Stimulated activated CD8-positive, alpha-beta memory T cell treated with anti-CD3 and anti-CD28 coated beads, Interleukin-7, amount 100 ng/mL, for 1 hour (primary cell): ENCODE measurements at places on chromosomes 1 and 21.

DNA sequence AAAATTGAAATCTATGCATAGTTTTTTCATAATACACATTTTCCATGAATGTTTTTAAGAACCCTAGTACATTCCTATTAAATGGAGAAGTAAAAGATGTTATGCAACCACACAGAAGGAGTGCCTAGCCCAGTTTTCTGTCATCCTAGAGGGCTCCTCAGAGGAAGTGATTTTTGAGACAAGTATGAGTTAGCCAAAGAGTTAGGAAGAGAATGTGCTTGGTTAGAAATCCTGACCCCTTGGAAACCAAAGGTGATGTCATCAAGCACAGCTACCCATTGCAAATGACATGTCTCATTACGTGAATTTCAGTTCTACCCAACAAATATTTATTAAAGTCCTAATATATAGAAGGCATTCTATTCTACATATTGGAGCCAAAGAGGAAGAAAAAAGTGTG, 88.9 kb upstream of the TNFSF4 start:
- DNase-seq: no peak

DNA sequence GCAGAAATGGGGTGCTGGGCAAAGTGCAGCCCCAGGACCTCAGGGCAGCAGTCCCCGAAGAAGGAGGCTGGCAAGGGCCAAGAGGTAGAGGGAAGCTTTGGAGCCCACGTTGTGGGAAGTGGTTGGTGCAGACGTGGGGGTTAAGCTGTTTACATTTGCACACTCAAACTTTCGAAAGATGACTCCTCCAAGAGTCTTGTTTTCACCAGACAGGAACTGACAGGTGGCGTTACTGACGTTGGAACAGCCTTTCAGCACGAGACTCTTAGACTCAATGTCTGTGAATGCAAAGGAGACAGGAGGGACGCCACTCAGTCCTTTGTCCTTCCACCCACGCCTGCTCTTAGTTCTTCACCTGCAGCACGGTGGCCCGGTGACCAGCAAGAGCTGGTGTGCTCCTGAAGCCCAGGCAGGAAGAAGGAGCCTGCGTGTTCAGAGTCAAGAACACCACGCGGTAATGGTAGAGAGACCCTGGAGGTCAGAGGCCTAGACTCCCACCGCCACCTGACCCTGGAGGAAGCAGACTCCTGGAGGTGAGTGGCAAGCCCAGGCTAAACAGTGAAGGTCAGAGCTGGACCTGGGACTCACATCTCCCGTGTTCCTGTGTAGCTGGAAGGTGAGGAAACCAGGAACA, 15.9 kb downstream of the LYPD8 start:
- DNase-seq: no peak

DNA sequence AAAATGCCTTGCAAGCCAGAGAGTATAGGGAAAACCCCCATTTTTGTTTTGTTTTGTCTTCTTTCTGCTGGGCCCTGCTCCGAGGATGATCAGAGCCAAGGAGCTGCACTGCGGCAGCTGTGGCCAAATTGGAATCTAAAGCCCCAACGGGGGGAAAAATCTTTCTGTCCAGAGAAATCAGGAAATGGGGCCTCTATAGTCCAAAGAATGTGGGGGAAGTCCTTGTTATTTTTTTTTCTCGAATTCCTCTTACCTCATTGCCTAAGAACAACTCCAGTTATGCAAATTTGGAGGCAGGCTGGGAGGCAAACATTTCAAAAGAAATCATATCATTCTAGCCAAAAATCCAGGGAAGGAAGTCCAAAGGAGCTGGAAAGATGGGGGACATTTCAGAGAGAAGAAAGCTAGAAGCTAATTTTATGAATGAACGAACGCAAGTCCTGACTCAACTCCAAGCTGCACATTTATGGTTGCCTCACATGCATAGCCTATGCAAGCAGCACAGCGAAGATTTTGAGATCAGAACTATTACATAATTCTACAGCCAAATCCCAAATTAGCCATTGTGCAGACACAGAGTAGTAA, 263.2 kb downstream of the KCTD3 start:
- no peak for DNase-seq

DNA sequence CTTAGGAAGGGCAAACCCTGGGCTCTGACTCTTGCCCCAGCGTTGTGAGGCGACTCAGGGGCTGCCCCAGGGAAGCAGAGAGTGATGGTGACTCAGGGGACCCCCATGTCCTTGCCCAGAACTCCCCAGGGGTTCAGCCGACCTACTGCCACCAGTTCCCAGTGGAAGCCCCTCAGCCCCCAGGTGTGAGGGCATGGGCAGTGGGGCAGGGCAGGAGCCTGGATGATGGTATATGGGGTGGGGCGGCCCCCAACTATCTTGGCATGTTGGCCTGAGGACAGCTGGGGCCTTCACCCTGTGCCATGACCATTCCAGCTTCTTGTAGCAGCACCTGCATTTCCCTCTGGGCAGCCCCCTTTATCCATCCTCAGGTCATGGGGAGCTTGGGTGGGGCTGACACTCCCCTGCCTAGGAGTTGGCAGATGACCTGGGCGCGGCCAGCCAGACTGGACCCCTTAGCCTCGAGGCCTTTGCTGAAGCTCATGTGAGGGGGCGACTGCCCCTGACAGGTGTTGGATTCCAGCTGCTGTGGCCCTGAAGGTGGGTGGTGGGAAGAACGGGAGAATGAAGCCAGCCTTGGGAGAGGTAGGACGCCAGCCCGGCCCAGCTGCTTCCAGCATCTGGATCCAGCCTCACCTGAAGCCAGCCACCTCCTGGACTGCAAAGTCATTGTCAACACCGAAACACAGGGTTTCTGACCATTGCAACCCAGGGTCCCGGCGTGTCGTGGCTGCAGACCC, 1.8 kb upstream of the FNDC10 start:
- no peak for DNase-seq

- no peak for DNase-seq
Measured at GRCh38 chr1:68675336-68675735, 178.5 kb upstream of the DEPDC1 start.

DNA sequence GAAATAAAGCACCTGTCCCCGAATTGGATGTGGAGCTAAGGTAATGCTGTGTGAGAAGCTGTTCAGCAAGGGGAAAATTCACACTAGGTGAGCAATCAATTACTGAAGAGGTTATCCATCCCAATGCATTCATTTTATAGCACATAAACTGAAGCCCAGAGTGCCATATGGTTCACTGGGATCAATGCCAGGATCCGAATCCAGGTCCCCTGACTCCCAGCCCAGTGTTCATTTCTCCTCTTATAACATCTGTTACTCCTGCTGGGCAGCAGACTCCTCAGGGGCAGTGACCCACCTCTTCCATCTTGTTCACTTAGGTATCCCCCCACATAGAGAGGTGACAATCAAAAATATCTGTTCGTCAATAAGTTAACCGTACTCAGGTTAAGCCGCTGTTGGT, 13.2 kb upstream of the SEC16B start:
- DNase-seq: no peak

- DNase-seq: no peak
Measured at GRCh38 chr1:25932321-25932720, 26.1 kb upstream of the STMN1 start.
